Midbrain (tissue), 1 donor: ENCODE measurements at places on chromosomes 11 and 22.

DNA sequence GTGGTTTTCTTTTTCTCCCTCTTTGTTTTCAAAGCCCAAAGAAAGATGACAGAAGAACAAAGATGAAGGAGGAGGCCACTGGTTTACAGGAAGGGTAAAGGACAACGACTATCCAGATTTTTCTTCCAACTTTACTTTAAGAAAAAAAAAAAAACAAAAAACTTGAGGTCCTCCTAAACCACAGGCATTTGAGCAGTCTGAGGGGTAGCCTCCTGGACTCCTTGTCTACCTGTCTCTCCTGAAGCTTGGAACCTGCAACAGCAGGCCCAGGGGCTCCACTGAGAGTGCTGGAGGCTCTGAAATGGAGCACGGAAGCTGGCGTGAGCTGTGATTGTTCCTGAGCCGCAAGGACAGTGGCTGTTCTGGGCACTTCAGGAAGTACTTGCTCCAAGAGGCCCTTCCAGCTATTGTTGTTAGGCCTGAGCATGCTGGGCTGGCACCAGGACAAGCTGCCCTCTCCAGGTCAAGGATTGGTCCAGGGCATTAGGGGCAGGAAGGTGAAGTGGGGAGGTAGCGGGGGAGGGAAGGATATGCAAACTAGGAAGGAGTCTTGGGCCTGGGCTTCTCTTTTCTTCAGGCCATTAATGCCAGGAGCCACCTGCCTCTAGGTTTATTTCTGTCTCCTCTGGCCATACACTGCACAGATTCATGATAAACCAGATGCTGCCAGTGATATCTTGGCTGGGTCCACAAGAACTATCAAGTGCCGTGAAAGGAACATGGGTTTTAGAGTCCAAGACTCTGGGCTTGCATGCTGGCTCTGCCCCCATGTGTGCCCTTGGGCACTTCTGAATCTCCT, 147.3 kb downstream of the CCDC34 start:
- DNase-seq: no peak

DNA sequence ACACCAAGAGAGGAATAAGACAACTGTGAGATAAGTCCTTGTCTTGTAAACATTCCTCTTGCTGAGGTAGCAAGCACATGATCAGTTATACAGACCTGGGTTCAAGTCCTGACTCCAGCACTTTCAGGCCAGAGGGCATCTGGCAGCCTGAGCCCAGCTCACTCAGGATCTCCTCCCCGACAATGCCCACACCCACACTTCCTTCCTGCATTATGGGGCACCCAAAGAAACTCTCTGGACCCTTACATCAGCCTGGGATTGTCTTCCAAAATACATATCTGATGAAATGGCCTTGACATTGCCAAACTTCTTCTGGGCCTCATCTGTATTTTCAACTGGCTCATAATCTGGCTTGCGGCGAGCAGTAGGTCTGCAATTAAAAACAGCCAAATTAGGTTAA, 48.6 kb downstream of the ARFGAP3 start:
- DNase-seq: no peak

- DNase-seq: no peak
Observed at GRCh38 chr22:50621948-50622722, 5.8 kb downstream of the ARSA start.

DNA sequence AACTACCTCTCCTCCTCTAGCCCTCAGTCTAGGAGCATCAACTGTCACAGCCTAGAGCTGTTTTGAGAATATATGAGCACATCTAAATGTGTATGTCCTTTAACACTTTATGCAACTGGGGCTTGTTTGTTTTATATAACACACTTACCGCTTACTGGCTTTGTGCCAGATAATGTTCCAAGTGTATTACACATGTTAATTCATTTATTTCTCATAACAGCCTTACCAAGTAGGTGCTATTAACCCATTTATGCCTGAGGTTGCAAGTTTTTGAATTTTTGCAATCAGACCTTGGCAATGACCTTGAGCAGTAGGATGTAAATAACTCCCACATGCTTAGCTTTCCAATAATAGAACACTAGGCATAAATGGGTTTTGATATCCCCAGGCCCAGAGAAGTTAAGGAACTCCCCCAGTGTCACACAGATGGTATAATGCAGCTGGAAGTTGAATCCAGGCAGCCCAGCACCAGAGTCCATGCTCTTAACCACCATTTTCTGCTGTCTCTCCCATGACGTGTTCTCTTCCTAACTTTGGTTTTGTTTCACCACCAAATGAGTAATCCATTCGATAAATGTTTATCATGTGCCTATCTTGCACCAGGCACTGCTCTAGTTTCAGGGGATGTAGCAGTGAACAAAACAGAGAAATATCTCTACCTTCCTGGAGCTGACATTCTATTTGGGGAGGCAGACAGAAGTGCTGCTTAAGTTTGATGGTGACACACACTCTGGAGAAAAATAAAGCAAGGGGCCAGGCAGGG, 23.1 kb downstream of the PRDM11 start:
- DNase-seq: no peak

DNA sequence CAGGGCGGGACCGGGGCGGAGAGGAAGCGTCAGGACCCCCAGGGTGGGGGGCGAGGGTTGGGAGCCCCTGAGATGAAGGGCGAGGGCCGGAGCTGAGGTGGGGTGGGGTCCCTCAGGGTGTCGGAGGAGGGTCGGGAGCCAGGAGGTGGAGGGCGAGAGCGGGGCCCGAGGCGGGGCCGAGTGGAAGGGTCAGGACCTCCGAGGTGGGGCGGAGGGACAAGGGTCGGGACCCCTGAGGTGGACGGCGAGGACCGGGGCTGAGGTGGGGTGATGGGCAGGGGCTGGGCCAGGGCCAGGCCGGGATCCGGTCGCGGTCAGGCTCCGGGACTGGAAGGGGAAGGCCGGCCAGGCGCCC, 409 bp downstream of the SMC1B start:
- no peak for DNase-seq

DNA sequence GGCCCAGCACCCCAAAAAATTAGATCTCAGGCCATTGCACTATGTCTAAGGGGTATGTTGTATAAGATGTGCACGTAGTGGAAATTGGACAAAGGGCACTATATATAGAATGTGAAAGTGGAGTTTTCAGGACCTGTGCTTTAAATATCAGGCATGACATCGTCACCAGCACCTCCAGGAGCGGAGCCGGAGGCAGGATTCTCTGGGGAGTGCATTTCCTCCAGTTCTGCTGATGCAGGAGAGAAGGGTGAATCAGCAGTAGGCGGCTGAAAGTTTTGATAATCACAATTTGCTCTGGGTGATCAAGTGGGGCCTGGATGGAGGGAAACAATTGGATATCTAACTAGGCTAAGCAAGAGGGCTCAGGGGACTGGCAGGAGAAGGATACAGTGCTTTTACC, 69.1 kb upstream of the NTM start:
- no peak for DNase-seq

- no peak for DNase-seq
Observed at GRCh38 chr11:130436171-130436570, 7.8 kb upstream of the ADAMTS8 start.

- no peak for DNase-seq
Observed at GRCh38 chr11:1139441-1140083, 18.2 kb upstream of the MUC5AC start.

DNA sequence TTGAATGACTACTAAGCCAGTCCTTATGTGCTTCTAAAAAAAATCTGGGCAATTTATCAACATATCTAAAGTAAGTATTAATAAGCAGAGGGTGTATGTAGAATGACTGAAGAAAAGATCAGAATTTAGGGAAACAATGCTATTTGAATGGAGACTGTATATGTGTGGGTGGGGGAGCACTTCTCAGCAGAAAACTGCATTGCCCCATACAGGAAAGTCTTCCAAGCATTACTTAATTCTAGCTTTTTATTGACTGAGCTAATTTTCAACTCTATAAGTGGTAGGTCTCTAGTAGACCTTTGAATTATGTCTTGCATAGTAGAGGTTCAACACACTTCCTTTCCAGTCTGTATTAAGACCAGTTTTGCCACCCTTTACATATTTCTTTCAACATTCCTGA, 41.7 kb downstream of the CASP12 start:
- DNase-seq: no peak

DNA sequence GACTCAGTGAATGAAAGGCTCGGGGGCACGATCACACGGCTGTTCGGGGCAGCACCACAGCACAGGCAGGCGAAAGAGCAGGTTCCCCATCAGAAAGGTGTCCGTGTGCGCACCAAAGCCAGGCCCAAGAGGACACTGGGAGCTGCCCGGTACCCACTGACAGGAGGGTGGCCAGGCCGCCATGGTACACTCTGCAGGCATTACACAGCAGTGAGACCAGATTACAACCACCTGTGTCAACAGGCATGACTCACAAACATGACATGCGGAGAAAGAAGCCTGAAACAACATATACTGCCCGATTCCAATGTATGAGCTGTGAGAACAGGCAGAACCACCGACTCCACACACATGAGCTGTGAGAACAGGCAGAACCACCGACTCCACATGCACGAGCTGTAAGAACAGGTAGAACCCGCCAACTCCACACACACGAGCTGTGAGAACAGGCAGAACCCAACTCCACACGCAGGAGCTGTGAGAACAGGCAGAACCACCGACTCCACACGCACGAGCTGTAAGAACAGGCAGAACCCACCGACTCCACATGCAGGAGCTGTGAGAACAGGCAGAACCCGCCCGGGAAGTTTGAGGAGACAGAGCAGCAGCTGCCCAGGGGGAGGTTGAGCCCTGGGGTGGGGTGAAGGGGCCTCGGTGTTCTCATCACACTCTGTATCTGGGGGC, 32.6 kb downstream of the KIAA0930 start:
- DNase-seq: no peak
